ENCODE measurements at places on chromosomes 13 and 19.

DNA sequence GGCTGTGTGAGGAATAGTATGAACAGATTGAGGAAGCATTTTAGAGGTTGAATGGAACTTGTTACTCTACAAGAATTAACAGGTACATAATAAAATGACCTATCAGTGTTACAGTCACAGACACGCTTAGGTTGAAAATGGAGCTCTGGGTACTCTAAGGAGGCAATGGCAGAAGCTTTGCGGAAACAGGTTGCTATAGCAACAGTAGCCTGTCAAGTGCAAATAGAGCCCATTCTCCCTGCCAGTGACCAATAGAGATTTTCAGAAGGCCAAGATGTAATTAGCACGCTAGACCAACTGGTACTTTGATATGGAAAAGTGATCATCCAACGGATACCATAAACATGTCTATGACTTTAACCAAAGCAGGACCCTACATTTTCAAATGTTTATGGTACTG is 148.5 kb upstream of the FREM2 start:
- DNase-seq, result no peak

DNA sequence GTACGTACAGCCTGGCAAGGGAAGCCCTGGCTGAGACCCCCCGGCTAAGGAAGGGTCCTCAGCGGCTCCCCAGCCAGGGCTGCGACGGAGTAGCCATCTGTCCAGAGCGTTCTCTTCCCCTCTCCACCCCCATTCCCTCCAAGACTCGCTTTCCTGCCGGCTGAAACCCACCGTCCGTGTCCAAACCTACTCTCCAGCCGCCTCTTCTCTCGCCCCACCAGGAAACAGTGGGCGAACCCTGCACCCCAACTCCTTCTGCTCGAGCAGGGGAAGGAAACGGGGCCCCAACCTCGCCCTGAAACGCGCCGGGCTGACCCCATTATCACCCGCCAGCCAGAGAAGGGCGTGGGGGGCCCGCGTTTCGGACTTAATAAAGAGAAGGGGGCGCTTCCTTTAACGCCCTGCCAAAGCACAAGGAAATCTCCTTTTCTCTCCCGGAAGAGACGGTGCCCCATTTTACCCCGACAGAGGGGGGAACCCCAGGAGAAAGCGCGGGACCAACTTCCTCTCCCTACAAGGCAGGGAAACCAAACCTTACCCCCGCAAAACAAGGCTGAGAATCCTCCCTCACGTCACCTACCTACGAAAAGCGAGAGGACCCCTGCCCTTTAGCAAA is 2.5 kb downstream of the ZC3H4 start:
- DNase-seq, result peak; percentile 45

DNA sequence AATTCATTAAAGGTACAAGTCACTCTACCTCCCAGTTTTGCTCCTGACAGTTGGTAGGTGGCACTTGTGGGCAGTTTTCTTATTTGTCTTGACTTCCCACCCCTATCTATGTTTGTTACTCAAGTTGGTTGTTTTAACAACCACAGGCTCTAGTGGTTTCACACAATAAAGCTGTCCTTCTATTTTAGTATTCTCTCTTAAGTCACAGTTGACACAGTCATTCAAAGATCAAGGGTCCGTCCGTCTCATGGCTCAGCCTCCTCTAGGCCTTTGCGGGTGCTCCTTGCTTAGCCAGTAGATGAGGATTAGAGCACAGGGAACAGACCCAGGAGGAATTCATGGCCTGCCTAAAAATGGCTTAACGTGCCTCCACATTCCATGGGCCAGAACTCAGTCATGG is 573.7 kb downstream of the IRS2 start:
- no peak for DNase-seq

DNA sequence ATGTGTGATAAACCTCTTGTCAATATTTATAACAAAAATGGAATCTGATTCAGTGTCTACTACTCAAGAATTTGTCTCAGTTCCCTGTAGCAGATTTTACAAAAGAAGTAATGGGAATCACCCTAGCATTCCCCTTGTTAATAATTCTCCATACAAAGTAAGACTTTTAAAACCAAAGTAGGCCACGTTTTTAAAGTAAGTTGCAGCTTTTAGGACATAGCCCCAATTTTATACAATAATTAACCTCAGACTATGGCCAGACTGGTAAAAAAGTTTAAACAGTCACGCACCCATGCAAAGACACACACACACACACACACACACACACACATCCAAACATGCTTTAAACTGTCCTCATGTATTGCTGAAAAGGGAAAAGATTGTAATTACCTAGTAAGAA is 589.9 kb downstream of the PCDH9 start:
- no peak for DNase-seq

DNA sequence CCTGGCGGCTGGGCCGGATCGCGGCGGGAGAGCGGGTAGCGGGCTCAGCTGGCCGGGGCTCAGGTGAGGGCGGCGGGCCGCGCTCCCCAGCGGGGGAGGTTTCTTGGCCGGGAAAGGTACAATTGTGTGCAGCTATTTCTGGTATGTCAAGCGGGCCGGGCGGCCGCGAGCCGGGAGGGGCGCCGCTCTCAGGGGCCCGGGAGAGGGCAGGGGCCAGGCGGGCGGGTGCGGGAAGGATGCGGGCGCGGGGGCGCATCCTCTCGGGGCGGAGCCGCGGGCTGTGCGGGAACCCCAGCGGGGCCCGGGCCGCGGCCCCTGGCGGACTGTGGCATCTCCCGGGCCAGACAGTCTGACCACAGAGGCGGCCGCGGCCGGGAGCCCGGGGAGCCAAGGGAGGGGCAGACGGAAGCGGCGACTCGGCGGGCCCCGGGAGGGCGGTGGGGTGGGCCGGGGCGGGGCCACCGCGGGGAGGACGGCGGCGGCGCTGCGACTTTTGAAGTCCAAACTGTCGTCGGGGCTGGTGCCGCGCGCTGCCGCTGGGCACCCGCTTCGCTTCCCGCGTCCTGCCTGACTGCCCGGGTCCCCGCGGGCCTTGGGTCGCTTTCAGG is at the start of gene LMO7:
TSS of gene LMO7 (plus strand) at position 503 of the 608 bp plus-strand sequence. CDS start 328 bp downstream, outside the sequence.
- no peak for DNase-seq

- no peak for DNase-seq
Measured at GRCh38 chr13:108363666-108364065, 94.1 kb downstream of the TNFSF13B start.

GRCh38 chr19:15532779-15533521 is 24.6 kb downstream of the CYP4F22 start:
- no peak for DNase-seq

DNA sequence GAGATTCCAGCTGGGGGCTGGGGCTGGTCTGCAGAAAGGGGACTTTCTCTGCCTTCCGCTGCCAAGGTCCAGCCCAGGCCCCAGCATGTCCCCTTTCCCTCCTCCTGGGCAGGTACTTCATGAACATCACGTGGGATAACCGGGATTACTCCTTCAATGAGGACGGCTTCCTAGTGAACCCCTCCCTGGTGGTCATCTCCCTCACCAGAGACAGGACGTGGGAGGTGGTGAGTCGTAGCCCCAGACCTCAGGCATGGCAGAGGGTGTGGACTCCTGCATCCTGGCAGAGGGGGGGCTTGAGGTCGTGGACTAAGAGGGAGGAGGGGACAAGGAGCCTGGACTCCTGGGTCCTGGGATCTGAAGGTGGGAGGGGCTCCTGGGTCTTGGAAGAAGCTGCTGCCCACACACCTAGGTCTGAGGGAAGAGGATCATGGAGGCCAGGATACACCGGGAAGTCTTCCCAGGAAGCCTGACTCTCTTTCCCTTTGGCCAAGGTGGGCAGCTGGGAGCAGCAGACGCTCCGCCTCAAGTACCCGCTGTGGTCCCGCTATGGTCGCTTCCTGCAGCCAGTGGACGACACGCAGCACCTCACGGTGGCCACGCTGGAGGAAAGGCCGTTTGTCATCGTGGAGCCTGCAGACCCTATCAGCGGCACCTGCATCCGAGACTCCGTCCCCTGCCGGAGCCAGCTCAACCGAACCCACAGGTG is 20.6 kb downstream of the GRIN2D start:
- DNase-seq, result no peak

DNA sequence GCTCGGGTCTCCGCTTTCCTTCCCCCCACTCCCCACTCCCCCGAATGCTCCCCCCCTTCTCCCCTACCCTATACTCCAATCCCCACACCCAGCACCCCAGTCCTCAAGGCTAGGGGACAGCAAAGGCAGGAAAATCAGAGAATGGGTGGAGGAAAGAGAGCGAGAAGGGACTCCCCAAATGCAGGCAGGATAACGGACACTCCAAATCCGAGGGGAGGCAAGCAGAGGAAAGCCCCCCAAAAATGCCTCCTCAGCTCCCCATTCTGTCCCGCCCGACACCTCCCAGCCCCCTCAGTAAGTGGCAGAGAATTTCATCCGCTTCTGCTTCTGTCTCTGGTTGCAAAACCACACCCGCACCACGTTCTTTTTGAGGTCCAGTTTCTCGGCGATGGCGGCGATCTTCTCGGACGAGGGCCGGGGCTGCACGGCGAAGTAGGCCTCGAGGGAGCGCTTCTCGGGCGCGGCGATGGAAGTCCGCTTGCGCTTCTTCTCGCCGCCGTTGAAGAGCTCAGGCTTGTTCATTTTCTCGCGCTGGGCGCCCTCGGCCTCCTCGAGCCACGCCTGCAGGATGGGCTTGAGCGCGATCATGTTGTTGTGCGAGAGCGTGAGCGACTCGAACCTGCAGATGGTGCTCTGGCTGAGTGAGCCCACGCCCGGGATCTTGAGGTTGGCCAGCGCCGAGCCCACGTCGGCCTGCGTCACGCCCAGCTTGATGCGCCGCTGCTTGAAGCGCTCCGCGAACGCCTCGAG is 2.1 kb downstream of the POU4F1 start:
- peak; percentile 11 for DNase-seq

GRCh38 chr13:102401265-102401664 is 583 bp downstream of the FGF14 start:
- no peak for DNase-seq

DNA sequence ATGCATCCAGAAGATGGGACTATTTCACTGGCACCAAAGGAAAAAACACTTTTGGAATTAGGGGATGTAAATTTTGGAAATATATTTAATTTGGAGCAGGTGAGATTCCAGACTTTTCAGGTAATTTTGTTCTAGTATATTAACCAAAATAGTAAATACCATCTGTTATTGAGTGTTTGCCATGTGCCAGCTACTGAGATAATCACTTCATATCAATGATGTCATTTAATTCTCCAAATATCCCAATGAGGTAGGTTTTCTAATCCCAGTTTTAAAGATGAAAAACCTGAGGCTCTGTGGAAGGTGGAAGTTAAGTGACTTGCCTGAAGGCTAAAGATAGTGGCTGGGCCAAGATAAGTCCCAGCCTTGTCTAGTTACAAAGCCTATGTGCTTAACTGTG is 95.2 kb downstream of the TDRD3 start:
- DNase-seq, result no peak

GRCh38 chr13:42600943-42601342 is 27.0 kb downstream of the TNFSF11 start:
- no peak for DNase-seq

GRCh38 chr13:40109351-40109844 is 453.9 kb downstream of the COG6 start:
- no peak for DNase-seq

- DNase-seq, result no peak
Measured at GRCh38 chr19:2150794-2151338, 500 bp downstream of the AP3D1 start.

DNA sequence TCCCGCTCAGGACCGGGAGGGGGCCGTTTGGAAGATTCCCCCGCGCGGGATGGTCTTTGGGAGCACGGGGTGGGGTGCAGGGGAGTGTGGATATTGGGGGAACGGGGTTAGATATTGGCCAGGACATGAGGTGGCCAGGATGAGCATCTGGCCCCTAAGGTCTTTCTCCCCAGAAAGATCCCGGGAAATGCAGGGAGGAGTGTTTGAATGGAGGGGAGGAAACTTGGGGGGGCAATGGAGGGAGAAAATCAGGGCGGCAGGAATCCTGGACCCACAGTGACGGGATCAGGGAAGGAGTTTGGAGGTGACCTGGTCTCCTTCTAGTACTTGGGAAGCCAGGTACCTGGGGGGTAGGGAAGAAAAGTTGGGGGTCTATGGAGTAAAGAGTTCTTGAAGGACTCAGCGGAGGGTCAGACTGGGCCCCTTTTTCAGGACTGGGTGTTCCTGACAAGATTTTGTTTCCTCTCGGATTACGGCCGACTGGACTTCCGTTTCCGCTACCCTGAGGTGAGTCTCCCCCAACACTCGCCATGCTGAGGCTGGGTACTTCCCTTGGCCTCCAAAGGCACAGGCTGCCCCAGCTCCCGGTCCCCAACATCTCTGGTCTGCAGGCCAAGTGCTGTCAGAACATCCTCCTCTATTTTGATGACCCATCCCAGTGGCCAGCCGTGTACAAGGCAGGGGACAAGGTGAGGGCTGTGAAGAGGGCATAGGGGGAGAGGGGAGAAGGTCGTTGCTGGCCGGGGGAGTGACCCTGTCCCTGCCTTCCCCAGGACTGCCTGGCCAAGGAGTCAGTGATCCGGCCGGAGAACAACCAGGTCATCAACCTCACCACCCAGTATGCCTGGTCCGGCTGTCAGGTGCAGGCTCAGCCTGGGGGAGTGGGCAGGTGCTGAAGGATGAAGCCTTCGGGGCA is 989 bp downstream of the TMEM145 start:
- DNase-seq, result no peak

GRCh38 chr19:7337380-7338194 is 11.2 kb upstream of the ARHGEF18 start:
- no peak for DNase-seq

GRCh38 chr19:861756-862580 is 2.5 kb downstream of the CFD start:
- DNase-seq, result peak; percentile 65

DNA sequence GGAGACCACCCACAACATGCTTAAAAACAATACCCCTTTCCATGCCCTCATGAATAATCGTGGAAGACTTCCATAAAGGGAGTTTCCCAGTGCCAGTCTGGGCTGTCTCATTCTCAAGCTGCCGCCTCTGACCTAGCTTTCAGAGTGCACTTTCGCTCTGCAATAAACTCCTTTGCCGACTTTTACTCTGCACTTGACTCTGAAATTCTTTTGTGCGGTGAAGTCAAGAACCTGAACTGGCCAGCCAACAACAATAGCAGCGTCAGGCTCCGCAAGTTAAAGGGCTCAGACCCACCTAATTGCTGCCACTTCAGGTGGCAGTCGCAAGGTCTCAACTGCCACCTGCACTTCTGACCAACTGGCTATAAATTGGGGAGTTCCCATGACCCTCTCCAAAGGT is 10.3 kb upstream of the LEUTX start:
- no peak for DNase-seq

DNA sequence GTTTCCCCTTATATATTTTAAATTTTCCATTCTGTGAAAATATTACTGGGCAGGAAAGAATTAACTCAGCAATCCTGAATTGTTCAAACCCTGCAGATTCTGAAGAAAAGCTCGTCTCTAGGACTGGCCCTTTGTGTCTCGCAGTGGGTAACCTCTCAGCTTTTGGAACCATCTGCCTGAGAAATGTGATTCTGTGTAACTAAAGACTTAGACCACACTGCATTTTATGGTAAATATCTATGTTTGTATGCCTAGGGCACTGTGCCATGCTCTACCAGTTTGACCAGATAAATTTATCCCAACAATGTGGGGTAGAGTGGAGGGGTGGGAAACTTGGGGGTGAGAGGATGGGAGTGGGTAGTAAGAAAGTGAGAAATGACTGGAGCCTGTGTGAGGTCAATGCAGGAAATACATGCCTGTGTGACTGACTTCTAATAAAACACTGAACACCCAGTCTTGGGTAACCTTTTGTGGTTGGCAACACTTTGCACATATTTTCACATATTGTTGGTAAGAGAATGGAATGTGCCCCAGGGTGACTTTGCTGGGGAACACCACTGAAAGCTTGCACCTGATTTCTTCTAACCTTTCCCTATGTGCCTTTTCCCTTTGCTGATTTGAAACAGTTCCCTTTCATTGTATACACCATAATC is 1181.9 kb downstream of the OLFM4 start:
- no peak for DNase-seq
